ENCODE measurements at places on chromosomes 11 and 22.

DNA sequence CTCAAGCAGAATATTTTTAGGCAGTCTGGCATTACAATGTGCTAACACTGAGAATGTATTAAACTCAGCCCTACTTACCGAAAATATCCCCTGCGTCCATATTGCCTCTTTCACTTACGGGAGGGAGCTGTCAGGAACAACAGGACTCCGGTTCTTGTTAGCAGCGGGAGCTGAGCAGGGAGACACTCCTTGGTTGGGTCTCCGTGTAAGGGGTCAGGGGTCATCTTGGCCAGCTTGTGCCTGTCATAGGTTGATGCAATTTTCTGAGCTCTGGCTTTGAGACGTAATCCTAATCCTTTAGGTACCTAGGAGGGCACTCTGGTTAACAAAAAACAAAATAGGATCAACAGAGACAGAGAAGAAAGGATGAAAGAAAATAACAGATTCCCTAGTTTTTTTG lies 1477.2 kb downstream of the BRD1 start:
- no peak for DNase-seq

- no peak for DNase-seq
These were observed 8.6 kb upstream of the CRYBB2 start for GRCh38 chr22:25210793-25211192.

DNA sequence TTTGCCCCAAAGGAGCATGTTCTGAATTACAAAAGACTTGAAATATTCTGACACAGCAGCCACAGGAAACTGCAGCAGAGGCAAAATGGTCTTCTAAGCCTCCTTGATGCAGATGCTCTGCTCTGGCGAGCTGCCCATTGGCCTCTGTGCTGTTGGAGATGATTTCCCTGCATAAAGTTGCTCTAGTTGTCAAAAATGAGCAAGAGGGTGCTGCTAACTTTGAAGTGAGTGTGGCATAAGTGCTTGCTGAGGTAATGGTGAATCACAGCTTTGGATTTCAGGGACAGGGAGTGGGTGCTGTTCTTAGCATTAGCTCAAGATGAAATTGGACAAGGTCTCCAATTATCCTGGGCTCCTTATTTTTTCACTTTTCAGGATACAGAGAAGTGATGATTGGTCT lies 435.4 kb downstream of the TMEM135 start:
- DNase-seq, result no peak

DNA sequence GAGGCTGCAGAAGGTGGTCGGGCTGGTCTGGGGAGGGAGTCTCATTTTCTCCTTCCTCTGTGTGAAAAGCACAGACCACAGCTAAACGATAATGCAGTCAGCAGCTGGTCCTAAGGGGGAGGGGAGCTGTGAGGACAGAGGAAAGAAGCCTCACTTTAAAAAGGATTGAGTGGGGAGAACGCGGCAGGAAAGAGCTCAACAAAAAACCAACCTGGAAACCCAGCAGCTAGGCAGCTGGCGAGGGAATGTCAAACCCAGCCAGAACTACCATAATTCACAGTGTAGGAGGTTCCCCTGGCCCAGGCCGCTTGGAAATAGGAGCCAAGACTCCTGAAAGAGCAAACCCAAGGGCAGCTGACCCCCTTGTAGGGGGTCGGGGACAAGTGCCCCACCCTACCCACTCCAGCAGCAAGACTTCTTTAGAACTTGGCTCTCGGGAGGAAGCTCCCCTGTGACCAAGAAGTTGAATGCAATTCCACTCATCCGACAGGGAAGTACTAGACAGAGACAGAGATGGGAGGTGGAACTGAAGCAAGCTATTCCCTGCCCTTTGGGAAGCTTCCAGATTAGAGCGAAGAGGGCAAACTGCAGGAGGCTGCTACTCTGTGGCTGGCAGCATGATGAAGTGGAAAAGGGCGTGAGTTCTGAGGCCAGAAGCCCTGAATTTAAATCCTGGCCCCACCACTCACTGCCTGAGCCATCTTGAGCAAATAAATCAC lies 16.5 kb upstream of the DGKZ start:
- DNase-seq, result no peak

DNA sequence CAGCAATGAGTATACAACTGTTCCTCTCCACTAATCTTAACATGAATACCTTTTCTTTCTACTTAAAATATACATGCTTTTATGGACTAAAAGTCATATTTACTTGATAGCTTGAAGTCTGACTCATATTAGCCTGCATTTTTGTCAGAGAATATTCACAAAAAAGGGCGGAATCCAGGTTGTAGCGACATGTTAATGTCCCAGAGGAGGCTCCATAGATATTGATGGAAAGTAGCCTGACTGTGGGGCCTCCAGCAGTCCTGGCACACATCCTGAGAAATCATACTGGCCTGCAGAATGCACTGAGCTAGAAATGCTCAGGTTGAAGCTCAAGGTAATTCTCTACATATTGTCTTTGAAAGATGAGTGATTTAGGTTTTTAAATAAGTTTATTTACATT lies 1051.1 kb downstream of the NTM start:
- DNase-seq, result no peak

DNA sequence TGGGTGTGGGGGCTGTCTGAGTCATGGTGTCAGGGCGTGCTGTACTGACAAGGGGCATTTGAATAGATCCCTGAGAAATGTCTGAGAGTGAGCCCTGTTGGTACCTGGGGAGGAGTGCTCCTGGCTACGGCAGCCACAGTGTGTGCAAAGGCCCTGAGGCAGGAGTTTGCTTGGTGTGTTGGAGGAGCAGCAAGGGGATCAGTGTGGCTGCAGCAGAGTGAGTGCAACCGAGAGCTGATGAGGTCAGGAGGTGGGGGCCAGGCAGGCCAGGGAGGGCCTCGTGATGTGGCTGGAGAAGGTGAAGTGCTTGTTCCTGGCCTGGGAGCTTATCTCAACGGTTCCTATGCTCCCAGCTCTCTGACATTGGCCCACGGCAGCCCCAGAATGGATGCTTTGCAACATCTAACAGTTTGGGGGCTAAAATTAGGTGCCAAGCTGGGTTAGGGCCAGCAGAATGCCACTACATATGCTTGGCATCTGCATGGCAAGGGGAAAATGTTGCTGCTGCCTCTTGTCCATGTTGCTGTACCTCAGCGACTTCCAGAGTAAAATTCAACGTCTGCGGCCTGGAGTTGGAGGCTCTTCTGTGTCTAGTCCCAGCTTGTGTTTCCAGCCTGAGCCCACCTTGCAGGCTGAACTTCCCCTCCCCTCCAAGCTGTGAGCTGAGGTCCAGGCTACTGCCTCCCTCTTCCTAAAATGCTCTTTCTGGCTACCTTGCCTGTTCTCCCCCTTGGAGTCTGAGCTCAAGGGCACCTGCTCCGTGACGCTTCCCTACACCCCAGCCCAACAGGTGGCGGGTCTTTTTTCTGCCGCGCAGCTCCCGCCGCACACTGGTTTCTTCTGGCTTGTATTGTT lies 48.2 kb upstream of the MYEOV start:
- no peak for DNase-seq

DNA sequence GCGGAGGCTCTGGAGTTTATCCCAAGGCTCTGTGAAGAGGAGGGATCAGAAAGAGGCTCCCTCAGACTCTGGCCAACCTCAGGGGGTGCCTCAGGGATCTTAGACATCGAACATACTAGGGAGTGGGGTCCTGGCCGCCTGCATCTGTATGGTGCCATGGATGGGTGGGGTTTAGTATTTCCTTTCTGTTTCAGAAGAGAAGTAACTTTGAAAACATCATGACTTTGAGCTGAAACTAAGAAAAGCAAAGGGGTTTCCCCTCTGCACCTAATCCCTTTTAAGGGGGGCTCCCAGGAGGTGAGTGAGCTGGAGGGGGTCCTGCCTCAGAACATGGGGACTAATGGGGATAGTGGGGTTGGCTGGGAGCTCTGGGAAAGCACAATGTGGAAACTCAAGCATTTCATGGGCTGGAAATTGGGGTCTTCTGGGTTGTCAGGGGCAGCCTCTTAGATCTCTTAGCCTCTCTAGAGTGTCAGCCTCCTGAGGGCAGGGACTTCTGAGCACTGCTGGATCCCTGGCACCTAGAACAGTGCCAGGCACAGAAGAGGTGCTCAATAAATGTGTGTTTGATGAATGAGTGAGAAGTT lies 11.8 kb upstream of the SSTR3 start:
- no peak for DNase-seq

- DNase-seq, result no peak
These were observed 64.9 kb upstream of the PAX6 start for GRCh38 chr11:31875866-31876560.

GRCh38 chr11:122732342-122733315 lies 77.1 kb downstream of the UBASH3B start:
- no peak for DNase-seq

- DNase-seq, result no peak
These were observed 47.0 kb upstream of the CLMP start for GRCh38 chr11:123241874-123242543.

DNA sequence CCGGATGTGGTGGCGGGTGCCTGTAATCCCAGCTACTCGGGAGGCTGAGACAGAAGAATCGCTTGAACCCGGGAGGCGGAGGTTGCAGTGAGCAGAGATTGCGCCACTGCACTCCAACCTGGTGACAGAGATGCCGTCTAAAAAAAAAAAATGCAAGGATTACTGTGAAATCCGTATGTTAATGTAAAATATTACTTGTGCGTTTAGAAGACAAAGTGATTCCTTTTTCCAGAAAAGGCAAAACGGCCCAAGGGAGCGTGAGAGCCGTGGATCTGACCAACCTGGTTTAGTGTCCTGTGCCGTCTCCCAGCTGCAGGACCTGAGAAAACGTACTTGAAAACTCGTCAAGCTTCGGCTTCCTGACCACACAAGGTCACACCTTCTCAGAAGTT lies 905 bp downstream of the HDHD5 start:
- no peak for DNase-seq

DNA sequence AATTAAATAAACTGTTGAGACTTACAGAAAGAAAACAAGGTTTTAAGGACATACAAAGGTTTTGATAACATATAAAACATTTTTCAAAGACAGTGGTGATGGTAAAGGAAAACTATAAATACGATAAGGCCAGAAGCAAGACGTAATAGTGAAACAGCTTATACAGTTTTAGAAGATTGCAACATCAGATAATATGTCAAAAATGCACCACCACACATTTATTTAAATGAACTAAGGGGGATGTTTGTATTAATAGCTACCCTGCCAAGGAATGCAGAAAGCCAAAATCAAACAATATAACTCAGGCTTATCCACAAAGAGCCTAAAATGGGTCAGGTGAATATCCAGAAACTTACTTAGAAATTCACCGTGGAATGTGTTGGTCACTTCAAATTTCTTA lies 981.6 kb upstream of the FAT3 start:
- DNase-seq, result no peak

GRCh38 chr11:20068691-20069090 lies 91.6 kb downstream of the DBX1 start:
- DNase-seq, result no peak

DNA sequence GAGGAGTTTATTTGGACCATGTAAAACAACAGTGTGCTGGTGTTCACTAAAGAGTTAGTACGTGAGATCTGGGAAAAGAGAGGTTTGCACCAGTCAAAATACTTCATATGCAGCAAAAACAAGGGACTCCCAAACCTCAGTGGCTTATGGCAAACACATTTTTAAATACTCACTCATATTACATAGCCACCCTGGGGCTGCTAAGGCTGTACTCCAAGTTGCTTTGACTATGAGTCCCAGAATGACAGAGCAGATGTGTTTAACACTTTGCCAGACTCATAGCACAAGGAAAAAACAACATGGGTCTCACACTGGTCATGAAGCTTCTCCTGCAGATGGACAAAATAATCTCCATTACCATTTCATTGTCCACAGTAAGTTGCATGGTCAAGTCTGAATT lies 202.8 kb upstream of the GRIA4 start:
- DNase-seq, result no peak

DNA sequence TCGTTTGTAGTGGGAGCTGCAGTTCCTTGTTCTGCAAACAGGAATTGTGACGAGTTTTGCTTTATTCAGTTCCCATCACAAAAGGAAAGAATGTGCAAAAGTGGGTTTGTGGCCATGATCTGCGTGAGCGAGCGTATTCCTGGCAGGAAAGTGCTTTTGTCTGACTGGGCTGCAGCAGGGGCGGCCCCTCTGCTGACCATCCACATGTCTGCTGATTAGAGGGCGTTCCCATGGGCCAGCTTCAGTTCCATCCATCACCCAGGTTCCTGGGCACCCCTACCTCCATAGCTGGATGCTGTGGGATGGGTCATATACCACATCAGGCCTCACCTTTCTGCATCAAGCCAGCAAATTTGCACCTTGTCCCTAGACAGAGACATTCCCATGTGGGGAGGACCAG lies 28.9 kb upstream of the GAL start:
- DNase-seq, result no peak

GRCh38 chr11:103671143-103671651 lies 365.2 kb upstream of the DDI1 start:
- no peak for DNase-seq

GRCh38 chr22:37802310-37803194 lies 5.2 kb upstream of the GCAT start:
- DNase-seq, result no peak

GRCh38 chr11:30143098-30143705 lies 87.6 kb upstream of the FSHB start:
- DNase-seq, result no peak

DNA sequence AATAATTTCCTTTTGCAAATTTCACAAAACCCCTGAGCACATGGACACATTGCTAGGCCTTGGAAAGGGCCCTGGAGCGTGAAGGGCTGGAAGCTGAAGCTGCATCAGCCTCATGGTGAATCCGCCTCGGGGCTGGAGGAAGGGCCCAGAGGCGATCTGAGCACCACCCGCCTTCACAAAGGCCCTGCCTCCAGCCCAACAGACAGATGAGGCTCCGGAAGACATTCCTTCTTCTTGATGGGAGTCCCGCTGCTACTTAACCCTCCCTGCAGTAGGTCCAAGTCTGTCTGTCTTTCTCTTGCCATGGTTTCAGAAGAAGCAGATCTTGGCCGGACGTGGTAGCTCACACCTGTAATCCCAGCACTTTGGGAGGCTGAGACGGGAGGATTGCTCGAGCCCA lies 16.5 kb downstream of the ARRB1 start:
- DNase-seq, result no peak

DNA sequence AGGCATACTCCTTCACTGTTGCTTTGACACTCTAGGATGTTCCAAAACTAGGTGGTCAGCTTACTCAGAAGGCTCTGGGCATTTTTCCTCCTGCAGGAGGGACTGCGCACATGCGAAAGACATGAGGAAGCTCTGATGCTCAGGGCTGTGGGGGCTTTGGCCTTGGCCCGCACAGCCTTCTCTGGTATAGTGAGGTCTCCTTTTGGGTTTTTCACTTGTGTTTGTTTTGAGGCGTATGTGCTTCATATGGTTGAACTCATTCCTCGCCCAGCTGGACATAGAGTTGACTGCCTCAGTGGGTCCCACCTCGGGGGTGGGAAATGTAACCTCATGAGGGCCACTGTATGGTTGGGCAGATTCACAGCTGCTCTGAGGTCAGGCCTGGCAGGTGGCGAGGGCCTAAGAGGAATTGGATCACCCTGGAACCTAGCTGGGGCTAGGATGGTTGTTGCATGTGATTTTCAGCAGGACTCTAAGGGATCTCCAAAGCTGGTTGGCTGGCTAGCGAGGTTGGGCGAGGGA lies 63.7 kb downstream of the PTPRJ start:
- no peak for DNase-seq

- DNase-seq, result no peak
These were observed 41.7 kb upstream of the SC5D start for GRCh38 chr11:121250843-121251242.

GRCh38 chr11:62974848-62975522 lies 9.8 kb downstream of the SLC22A6 start:
- no peak for DNase-seq

GRCh38 chr22:18023509-18024275 lies 669 bp downstream of the MICAL3 start:
- peak; percentile 29 for DNase-seq
